Activated CD4-positive, alpha-beta T cell treated with anti-CD3 and anti-CD28 coated beads, Interleukin-2, amount 10 ng/mL, durations not matched to agents 24 days and 14 days (primary cell): ENCODE measurements at places on chromosomes 7 and 10.

GRCh38 chr10:109067031-109067430, 856.3 kb downstream of the XPNPEP1 start:
- no peak for DNase-seq

- DNase-seq = no peak
Observed at GRCh38 chr10:113686028-113686427, 6.3 kb downstream of the CASP7 start.

GRCh38 chr10:52523696-52524095, 209.6 kb downstream of the DKK1 start:
- no peak for DNase-seq

GRCh38 chr7:126529833-126530232, 722.9 kb downstream of the GRM8 start:
- no peak for DNase-seq

DNA sequence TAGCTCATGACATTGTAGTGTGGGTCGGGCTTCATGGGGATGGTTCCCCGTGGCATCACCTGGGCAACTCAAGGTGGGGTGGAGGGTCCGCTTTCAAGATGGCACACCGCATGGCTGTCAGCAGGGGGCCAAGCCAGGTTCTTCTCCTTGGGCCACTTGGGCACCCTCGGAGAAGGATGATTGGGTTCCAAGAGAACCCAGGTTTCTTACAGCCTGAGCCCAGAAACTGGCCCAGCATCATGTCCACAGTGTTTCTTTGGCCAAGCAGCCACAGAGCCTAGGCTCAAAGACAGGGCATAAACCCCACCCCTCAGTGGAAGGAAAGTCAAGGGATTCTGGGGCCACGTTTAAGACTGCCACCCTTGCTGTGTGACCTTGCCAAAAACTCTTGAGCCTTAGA, 110.6 kb downstream of the PTPN20 start:
- no peak for DNase-seq

DNA sequence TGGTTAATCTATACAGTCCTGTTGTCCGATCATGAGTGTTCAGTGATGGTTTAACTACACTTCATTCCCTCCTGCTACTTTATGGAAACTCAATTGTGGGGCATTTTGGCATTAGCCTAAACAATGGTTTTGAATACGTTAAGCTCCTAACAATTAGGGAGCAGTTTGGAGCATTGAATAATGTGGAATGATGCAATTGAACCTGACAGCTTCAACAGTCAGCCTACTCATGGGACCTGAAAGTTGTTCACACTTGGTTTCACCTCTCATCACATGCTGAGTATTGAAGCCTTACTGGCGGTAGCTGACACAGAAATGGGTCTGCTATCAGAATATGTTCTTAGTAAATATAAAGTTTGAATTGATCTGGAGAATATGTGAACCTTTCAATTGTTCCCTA, 186.1 kb downstream of the MLLT10 start:
- DNase-seq = no peak

DNA sequence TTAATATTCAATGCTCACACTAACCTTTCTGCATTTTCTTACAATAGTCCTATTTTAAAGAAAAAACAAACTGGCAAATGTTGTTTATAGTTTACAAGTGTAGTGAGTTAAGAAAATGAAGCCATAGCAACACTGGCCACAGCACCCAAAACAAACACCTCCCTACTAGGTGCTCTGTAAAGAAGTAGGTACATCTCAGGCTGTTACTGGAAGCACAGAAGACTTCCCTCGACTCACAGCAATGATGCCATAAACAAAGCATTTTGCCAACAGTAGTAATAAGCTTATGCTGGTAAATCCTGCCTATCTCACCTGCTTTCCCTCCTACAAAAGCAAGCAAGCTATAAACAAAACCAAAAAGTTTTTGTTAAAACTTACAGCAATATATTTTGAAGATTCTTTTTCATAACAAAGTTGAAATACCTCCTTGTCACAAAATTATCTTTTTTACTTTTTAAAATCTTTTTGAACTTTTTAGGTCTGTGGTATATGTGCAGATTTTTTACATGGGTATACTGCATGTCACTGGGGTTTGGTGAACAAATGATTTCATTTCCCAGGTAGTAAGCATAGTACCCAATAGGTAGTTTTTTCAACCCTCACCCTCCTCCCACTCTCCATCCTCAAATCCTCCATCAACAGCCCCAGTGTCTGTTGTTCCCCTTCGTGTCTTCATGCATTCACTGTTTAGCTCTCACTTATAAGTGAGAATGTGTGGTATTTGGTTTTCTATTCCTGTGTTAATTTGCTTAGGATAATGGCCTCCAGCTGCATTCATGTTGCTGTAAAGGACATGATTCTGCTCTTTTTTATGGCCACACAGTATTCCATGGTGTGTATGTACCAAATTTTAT, 28.4 kb downstream of the COA1 start:
- DNase-seq = no peak

- no peak for DNase-seq
Observed at GRCh38 chr7:3057066-3057420, 13.4 kb upstream of the CARD11 start.

DNA sequence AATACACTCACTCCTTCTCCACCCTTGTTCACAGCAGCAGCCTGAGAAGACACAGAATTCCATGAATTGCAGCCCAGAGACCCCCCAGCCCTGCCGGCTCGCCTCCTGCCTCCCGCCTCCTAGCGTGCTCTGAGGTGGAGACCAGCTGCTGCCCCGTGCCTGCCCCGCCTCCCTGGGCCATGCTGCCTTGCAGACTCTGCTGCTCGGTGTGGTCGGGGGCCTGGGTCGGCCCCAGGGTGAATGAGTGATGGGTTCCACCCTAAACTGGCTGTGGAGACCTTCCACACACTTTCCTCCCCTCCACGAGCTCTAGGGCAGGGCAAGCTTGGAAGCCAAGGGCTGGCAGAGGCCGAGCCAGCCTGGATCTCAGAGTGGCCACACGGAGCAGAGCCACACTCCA, 479.3 kb downstream of the DNAJB6 start:
- DNase-seq = no peak

GRCh38 chr7:81886211-81886764, 116.4 kb upstream of the HGF start:
- no peak for DNase-seq

DNA sequence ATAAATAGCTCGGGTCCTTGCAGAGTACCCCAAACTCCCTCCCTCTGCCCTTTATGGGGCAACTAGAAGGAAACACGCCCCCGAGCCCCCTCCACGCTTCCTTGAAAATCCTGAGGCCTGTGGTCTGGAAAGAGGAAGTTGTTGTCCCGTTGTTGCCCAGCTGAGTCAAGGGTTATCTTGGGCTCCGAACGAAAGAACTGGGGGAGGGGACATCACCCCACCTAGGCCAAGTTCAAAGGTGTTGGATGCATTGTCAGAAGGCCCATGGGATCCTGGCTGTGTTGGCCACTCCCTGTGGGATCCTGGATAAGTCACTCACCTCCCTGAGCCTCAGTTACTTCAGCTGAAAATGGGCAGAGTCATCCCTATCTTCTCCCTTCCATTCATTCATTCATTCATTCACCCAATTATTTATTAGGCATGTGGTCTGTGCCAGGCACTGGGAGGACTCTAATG, at the start of gene CCL24:
CCL24 (minus strand) TSS at position 26 of the 456 bp plus-strand sequence. CDS start 91 bp downstream, outside the sequence.
- no peak for DNase-seq
